ENCODE measurements at places on chromosomes 7 and 10.

- DNase-seq: no peak
Observed at GRCh38 chr10:57294698-57295097, 933.6 kb upstream of the ZWINT start.

DNA sequence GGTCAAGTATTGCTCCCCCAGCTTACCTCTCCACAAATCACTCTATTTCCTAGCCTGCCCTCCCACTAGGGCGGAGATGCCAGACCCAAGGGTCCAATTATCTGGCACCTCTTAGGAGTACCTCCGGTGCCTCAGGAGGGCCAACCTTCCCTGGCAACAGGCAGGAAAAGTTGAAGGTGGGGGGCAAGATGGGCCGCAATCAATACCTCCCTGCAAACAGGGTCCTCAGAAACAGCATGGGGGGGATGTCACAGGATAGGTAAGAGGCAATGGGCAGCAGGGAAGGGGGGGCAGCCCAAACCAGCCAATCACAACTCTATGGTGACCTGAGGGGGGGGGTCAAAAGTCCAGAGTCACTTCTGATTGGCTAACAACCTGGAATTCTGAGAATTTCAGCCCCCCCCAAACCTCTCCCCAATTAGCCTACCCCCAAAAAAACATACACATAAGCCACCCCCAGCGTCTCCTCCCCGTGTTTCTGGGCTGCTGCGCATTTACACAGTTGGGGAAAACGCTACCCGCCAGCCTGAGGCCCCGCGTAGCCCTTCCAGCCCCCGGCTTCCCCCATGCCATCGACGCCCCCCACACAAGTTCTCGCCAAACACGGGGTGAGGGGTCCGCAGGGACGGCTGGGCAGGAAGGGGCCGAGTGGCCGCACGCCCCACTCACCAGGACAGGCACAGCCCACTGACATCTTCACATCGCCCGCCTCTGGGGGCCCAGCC lies 589 bp downstream of the LDB1 start:
- peak; percentile 29 for DNase-seq

- DNase-seq: no peak
Observed at GRCh38 chr10:6504296-6504695, 75.8 kb downstream of the PRKCQ start.

DNA sequence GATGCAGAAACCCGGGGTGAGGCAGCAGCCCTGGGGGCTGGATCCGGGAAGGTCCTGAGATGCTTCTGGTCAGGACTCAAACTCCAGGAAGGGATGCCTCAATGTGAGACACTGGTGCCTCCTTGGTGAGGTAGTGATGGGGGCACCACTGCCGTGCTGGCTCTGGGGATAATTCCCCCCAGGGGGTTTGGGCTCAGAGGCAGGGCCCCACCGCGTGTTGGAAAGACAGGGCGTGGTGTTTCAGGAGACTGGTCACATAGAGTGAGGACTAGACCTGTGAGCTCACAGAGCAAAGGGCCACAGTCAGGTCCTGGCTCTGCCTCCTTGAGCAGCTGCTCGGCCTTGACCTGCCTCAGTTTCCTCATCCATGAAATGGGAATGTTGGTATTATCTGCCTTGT lies 361.9 kb downstream of the GLRX3 start:
- no peak for DNase-seq

GRCh38 chr7:42117201-42117600 lies 119.8 kb downstream of the GLI3 start:
- DNase-seq: no peak

DNA sequence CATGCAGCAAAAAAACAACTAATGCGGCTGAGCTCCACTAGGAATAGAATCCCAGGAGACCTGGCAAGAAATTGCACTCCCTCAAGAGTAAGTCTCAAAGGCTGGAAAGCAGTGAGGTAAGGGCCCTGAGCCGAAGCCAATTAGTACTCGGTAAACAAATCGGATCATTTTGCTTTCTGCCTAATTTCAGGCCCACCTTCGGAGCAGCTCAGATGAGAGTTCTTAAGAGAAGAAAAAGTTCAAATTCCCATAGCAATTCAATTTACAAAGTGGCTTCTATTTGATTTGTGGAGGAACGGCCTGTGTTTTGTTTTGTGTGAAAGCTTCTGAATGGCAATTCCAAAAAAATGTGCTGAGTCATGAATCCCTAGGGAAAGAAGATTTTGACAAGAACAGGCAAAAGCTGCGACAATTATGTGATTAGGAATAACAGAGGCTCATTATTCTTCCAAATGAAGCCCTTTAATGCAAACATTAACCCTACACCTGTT lies 60.9 kb downstream of the SLC16A9 start:
- no peak for DNase-seq

GRCh38 chr10:20817646-20818045 lies 79.5 kb downstream of the NEBL start:
- DNase-seq: no peak

DNA sequence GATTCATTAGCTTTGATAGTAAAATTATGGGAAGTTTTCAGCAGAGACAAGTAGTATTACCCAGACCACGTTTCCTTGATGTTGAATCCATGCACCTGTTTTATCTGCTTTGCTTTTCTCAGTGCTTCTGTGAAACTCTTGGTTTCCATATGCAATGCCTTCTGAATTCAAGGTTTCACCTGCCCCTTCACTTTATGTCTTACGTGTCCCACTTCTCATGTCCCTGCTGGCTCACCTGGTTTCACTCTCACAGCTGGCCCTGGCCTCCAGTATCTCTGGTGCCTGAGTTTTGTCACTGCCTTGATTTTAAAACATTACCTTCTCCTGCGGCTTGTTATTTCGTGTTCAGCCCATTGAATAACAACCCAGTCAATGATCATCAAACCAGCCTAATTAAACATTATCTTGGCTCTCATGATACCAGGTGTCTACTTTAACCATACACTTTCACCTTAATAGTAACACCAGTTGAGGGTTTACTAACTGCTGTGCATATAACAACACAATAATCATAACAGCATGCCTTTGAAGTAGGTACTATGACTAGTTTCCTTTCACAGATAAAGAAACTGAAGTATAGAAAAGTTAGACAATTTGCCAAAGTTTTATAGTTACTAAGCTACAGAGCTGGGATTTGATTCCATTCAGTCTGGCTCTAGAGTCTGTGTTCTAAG lies 175.7 kb upstream of the PCLO start:
- DNase-seq: no peak

DNA sequence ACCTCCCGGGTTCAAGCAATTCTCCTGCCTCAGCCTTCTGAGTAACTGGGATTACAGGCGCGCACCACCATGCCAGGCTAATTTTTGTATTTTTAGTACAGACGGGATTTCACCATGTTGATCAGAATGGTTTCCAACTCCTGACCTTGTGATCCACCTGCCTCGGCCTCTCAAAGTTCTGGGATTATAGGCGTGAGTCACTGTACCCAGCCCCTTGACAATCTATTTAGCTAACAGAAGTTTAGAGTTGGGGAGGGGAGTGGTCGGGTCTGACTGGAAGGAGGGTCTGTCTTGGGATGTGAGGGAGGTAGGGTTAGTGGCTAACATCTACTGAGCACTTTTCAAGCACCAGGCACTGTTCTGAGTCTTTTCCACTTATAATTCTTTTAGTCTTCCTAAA lies 27.0 kb upstream of the ZCCHC24 start:
- no peak for DNase-seq

DNA sequence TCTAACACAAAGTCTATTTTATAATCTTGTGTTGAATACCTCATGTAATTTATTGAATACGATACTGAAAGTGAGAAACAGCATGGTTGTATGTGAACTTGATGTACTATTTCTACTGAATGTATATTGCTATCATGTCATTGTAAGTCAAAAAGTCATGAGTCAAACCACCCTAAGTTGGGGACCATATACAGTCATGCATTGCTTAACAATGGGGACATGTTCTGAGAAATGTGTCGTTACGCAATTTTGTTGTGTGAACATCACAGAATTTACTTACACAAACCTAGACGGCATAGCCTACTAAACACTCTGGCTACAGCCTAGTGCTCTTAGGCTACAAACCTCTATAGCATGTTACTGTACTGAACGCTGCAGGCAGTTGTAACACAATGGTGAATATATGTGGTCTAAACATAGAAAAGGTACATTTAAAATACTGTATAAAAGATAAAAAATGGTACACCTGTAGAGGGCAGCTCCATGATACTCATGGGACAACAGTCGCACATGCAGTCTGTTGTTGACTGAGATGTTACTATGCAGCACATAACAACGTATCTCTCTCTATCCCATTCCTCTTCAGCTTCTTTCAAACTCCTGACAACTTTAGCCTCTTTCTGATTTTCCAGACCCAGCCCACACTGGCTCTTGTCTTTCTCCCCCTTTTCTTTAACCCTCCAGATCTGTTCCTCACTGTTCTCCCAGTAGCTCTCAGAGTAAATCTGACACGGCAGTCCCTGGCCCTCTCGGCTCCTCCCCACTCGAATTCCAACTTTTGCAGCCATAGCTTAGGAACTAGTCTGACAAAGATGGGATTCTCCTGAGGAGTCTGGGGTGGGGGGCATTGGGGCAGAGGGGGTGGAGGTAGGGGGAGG lies 90.1 kb downstream of the SNX10 start:
- no peak for DNase-seq

DNA sequence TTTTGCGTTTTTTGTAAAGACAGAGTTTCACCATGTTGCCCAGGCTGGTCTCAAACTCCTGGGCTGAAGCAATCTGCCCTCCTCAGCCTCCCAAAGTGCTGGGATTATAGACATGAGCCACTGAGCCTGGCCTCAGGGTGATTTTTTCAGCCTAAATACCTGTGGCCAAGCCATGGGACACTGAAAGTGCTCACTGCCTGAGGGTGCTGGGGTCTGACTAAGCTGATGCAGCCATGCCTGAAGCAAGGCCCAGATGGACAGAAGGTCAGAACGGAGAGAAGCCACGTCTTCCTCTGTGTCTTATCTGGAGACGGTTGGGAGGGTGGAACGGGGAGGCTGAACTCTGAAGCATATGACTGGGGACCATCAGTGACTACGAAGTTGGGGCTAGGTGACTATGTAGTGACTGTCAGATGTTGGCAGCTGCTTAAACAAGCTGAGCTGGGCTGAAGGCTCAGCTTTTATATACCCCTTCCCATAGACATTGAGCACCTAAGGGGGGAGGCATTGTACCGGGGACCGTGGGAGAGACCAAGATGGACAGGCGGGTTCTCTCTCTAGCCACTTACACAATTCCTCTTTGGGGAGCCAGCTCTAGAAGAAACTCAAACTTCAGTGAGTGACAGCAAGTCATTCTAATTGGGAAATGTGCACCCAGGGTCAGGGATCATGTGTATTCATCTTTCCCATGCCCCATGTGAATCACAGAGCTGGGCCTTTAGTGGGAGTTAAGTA lies 73.3 kb upstream of the HABP2 start:
- DNase-seq: no peak

- no peak for DNase-seq
Observed at GRCh38 chr7:130386876-130387275, 6.6 kb downstream of the CPA1 start.

DNA sequence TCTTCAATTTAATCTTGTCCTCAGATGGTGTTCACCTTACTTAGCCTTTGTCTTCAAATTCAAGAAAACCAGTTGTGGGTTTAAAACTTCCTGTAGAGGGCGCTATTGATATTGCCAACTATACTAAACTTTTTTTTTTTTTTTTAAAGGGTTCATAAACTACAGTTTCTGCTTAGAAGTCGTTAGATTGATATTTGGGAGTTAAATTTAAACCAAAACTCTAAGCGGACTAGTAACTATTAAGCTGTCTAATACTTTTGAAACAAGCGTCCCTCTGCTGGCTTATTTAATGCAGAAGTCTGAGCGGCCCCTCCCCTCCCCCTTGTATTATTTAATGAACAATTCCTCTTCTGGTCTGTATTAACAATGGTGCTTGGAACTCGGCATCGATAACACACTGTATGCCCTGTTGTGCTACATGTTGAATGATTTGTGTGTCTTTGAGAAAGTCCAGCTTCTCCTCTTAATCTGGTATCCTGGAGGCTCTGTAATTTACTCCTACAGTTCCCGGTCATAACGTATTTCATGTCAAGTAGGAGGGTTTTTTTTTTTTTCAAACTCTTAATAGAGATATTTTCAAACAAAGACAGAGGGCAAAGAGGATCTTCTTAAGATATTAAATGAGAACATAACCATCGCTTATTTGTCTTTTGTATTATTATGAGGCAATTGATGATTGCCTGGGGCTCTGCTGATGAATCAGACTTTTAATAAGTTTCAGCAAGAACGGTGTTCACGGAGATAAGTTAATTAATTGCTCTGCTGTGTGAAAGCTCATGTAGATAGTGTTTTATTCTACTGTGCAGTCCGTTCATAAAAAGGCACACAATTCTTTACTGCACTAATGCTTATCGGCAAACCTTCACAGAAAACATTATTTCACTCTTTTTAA lies 22.6 kb upstream of the CREB5 start:
- no peak for DNase-seq

GRCh38 chr7:110522761-110523200 lies 568.1 kb upstream of the LRRN3 start:
- DNase-seq: no peak

GRCh38 chr10:114626841-114627240 lies 31.2 kb downstream of the ABLIM1 start:
- DNase-seq: no peak

DNA sequence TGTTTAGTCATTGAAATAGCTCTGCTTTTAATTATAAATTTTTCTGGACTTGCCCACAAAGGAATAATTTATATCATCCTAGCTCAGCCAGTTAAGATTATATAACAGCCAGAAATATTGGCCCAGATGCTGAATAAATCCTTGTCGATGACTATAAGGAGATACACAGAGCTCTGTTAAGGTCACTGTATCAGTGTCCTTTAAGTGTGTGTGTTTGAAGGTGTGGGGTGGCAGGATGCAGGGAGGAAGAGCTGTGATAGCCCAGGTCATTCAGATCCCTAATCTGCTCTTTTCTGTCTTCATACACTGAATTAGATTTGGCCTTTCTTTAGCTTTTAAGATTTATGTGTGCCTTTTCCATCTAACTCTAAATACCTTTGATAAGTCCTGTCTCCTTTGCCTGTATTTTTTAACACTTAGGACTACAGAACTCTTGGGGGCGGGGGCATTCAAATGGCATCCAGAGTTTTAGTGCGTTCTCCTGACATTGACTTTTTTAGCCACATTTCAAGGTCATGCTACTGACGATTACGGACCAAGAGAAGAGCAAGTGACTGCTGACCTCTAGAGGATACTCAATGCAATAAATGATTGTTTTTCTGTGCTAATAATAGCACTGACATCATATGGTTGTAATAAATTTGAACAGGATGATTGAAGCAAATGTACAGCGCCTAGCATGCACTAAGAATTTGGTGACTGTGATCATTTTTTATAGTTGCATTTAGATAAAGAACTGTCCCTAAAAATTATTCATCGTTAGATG lies 172.3 kb downstream of the CACNB2 start:
- no peak for DNase-seq

- no peak for DNase-seq
Observed at GRCh38 chr7:100402241-100402640, 26.3 kb downstream of the ZCWPW1 start.
